ENCODE measurements at places on chromosomes 7 and 10.

DNA sequence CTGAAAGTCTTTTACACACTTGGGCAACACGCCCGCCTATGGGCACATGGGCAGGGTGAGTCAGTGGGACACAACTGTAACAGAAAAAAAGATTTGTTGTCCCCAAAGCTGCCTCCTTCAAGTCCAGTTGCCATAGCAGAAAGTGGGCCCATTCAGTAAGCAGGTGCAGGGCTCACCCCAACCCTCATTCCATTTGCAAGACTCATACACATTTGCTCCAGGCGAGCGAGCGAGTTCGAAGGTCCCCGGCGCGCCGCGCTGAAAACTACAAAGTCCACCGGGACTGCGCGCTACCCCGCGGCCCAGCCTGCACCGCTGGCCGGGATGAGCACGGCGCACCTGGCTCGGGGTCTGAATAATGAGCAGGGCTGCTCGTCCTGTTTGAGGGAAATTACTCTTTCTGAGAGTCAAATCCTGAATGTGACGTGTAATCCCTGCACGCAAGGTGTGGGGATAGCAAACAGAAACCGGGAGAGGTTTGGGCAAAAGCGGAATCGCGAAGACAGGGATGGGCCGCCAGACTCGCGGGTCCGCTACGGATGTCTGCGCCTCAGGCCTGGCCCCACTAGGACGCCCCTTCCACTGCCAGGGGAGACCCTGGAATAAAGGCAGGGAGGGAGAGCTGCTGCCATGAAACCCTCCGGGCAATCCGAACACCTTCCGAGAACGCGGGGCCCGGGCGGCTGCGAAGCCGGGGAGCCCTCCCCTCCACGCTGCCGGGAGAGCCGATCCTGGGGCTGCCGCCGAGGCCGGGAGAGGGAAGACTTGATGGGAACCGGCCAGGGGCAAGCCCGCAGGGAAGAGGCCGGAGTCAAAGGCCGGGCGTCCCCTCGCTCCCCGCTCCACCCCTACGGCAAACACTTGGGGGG lies 982 bp downstream of the COBL start:
- DNase-seq: peak; percentile 59

DNA sequence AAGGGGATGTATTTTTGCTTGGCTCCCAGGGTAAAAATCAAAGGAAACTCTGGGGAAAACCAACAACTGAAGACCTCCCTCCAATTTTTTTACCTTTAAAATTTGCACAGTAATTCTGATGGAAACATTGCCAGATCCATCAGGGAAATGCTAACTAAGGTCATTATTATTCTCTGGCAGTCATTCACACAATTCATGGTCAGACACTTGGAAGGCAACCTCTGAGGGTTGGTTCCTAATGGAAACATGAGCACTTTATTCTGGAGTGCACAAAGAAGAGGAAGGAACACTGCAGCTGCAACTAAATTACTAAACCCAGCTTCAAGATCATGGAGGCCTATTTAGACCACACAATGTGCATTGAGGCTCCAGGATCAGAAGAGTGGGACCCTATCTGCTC lies 34.2 kb downstream of the SRI start:
- no peak for DNase-seq

- DNase-seq: no peak
These were observed 91.2 kb downstream of the KAT6B start for GRCh38 chr10:74917481-74918077.

- DNase-seq: no peak
These were observed 113.4 kb downstream of the ST7 start for GRCh38 chr7:117066668-117067067.

GRCh38 chr7:149291036-149291780 lies 29.2 kb downstream of the ZNF783 start:
- no peak for DNase-seq
